Myometrial cell (primary cell): ENCODE measurements at places on chromosomes 7 and 10. TPM values are rescaled to one million over a fixed set of nuclear protein-coding genes. Genes with fewer than 3 reads are reported as not detected.

Gene CYP2C18
- total RNA-seq, result not detected in 2 replicates

Gene NRCAM
- 1.1 TPM in 1 of 2 replicates, not detected in the other for total RNA-seq

Gene RGR
- total RNA-seq, result not detected in 2 replicates

Gene STAG3
- 0.29 and 0.35 TPM in 2 replicates for total RNA-seq

Gene ADGRA1
- total RNA-seq, result not detected in 2 replicates
